OCI-M1 (cell line): ENCODE measurements at places on chromosomes 3 and 15.
A peak's percentile ranks its signal among the peaks of the same experiment; 100 is the strongest.

- no peak for DNase-seq
These were observed 60.2 kb downstream of the CORO2B start for GRCh38 chr15:68638953-68639515.

GRCh38 chr15:68223171-68223570 lies 6.4 kb downstream of the CLN6 start:
- no peak for DNase-seq

- DNase-seq, result no peak
These were observed 36.7 kb downstream of the SMAD3 start for GRCh38 chr15:67101911-67102598.

- no peak for DNase-seq
These were observed 70.1 kb downstream of the NCEH1 start for GRCh38 chr3:172640751-172641150.

- no peak for DNase-seq
These were observed 18.3 kb downstream of the PPARG start for GRCh38 chr3:12307136-12307535.

GRCh38 chr3:189361103-189361835 lies 189.5 kb downstream of the TPRG1 start:
- no peak for DNase-seq

- no peak for DNase-seq
These were observed 121.9 kb downstream of the CHSY1 start for GRCh38 chr15:101129851-101130380.

DNA sequence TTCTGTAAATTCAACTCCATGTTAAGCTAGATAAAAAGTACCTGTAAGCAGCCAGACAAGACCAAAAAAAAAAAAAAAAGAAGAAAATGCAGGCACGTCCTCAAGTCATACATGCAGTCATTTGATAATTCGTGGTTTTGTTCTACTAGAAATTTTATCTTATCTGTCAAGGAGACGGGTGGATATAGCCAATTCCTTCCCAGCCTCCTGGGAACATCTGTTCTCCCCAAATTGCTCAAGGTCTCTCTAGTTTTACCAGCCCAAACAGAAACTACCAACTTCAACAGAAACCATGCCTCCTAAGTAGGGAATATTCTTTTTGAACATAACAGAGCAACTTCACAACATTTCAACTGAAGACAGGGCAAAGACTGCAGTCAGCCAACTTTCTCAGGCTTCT lies 19.5 kb downstream of the RYK start:
- DNase-seq, result peak; percentile 68

DNA sequence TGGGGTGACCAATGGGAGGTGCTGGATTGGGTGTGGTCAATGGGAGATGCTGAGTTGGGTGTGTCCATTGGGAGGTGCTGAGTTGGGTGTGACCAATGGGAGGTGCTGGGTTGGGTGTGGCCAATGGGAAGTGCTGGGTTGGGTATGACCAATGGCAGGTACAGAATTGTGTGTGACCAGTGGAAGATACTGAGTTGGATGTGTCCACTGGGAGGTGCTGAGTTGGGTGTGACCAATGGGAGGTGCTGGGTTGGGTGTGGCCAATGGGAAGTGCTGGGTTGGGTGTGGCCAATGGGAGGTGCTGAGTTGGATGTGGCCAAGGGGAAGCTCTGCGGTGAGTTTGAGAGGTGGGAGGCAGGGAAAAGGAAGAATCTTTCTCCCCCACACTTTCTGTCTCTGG lies 250.0 kb upstream of the PROK2 start:
- peak; percentile 57 for DNase-seq

GRCh38 chr3:171442184-171442583 lies 18.0 kb downstream of the TNIK start:
- no peak for DNase-seq

- DNase-seq, result no peak
These were observed 47.2 kb downstream of the LIMD1 start for GRCh38 chr3:45641756-45642155.

DNA sequence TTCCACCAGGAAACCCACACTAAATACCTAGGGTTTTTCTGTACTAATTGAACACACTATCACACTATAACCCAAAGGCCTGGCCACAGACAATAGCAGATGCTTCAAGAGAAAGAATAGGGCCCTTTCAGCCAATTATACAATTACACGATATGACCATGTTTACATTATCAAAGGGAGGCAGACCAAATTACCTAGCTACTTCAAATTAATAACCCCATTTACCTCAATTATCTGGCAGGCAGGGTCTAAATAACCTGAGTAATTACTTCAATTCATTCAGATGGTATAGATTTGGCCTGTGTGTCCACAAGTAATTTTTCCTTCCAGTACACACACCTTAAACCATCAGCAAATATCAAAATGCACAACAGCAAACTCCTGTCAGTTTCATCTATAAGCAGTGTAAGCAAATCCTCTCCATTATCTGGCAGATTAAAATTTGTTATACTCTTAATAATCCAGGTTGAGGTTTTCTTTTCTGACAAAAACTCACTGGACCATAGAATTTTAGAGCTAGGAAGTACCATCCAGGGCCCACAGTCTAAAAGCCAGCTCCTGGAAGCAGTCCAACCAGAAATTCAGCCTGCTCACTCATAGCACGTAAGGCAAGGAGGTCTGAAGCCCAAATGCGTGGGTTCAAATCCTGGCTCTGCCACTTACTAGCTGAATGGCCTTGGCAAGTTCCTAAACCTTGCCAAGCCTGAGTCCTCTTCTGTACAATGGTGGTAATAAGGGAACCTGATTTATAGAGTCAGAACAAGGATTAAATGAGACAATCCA lies 51.8 kb downstream of the RFTN1 start:
- DNase-seq, result no peak

GRCh38 chr3:184096811-184097383 lies at the start of gene HTR3E:
TSS of gene HTR3E (plus strand) at chr3:184097064. CDS start at chr3:184097530, 466 bp downstream.
- no peak for DNase-seq

- DNase-seq, result peak; percentile 15
These were observed 43.1 kb downstream of the FSTL1 start for GRCh38 chr3:120407508-120408287.

- no peak for DNase-seq
These were observed 13.8 kb upstream of the TXNRD3 start for GRCh38 chr3:126668450-126669401.

- DNase-seq, result peak; percentile 71
These were observed 56.1 kb downstream of the TAFA4 start for GRCh38 chr3:68876112-68876713.

DNA sequence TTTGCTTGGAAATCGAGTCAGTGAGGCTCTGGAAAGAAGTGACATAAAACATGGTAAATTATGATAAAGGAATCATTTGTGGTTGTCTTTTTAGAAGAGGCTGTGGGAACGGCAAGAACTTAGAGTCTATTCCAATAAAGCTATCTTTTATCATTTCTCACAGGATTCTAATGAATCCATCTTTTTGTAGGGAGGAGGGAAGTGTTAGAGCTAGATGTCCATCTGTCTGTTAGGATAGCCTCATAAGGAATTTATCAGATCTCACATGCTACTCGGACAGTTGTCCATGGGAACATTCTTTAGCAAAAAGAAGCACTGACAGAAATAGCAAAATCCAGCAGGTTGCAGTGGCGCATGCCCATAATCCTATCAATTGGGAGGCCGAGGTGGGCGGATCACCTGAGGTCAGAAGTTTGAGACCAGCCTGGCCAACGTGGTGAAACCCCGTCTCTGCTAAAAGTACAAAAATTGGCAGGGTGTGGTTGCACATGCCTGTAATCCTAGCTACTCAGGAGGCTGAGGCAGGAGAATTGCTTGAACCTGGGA lies 37.0 kb downstream of the STARD9 start:
- DNase-seq, result no peak

DNA sequence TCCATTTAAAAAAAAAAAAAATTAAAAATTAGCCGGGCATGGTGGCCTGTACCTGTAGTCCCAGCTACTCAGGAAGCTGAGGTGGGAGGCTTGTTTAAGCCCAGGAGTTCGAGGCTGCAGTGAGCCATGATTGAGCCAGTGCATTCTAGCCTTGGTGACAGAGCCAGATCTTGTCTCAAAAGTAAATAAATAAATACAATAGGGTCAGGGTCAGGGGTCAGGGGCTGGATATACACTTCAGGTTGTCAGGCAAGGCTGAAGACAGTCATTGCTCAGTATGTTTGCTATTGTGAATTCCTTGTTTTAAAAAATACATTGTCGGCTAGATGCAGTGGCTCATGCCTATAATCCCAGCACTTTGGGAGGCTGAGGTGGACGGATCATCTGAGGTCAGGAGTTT lies 8.1 kb upstream of the TKT start:
- DNase-seq, result no peak

DNA sequence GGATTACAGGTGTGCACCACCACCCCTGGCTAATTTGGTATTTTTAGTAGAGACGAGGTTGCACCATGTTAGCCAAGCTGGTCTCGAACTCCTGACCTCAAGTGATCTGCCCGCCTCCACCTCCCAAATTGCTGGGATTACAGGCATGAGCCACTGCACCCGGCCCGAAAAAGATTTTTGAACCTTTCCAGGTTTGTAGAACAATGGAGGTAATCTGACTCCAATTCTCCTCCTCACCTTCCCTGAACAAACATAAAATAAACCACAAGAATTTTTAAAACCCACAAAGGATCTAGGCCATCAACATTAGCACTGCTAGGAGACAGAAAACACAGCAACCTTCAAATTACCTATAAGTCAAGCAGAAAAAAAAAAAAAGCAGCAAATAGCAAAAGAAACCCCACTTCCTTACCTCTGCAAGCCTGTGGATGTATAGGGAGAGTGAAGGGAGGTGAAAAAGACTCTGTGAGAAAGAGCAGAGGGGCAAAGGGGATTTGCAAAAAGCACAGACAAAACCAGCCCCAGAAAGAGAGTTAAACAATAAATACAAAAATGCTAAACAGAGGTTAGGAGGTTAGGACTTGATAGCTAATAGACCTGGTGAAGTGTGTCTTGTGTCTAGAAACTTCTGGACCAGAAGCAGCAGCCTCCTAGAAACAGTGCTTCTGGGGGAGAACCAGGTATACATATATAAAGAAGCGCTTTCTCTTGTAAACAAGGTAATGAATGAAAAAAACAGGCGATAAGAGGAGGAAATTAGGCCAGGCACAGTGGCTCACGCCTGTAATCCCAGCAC lies 32.1 kb downstream of the TFDP2 start:
- DNase-seq, result no peak

DNA sequence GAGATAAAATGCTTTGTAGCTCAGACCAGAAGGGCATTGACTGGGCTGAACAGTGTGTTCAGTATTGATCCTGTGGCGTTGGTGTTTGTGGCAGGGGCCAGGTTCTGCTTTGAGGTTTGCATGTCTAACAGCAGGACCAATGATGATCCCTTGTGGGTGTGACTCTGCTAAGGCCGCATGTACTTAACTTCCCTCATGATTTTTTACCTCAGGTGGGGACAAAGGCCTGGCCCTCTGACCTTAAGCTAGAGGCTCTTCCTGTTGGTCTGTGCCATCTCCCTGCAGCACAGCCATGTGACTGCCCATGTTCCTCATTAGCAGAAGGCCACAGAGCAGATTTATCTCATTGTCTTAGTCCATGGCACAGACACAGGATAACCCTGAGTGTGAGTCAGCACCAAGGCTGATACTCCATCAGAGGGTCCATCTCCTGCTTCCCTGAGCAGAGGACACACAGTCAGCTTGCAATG lies 34.3 kb upstream of the BSN start:
- DNase-seq, result peak; percentile 27

- peak; percentile 9 for DNase-seq
These were observed 352.9 kb downstream of the FHIT start for GRCh38 chr3:60898321-60898720.

GRCh38 chr3:120524171-120524923 lies 71.8 kb upstream of the NDUFB4 start:
- peak; percentile 60 for DNase-seq

- DNase-seq, result no peak
These were observed 351.6 kb downstream of the NSUN3 start for GRCh38 chr3:94414418-94414817.

DNA sequence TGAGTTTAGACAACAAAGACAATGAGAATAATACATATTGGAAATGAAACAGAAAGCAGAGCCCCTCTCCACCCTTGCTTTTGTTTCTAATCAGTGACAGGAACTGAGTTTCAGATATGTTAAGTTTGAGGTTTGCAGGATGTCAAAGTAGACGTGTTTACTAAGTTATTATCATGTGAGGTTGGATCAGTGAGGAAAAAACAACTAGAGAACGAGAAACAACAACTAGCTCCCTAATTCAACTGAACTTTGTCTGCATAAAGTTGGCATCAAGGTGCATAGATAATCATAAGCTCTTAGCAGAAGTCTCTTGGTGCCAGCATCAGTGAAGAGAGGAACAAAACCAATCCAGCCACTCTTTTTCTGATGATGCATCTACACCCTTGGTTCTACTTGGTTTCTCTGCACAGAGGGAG lies 491.1 kb upstream of the NR2F2 start:
- DNase-seq, result peak; percentile 64

- peak; percentile 1 for DNase-seq
These were observed 5.6 kb downstream of the CTXND1 start for GRCh38 chr15:80246425-80246894.

DNA sequence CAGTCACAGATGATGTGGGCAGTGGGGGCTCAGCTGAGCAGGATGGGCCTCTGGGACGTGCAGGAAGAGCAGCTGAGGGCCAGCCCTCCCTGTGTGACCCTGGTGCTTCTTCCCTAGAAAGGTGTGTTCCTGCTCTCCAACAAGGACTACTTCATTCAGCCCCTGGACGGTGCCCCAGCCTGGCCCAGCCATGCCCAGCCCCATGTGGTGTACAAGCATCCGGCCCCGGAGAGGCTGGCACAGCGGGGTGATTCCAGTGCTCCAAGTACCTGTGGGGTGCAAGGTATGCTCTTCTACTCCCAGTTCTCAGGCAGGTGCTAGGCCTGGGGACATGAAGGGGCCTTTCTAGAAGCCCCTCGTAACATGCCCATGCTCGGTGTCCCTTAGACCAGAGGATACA lies 38.3 kb downstream of the SAXO2 start:
- DNase-seq, result no peak

DNA sequence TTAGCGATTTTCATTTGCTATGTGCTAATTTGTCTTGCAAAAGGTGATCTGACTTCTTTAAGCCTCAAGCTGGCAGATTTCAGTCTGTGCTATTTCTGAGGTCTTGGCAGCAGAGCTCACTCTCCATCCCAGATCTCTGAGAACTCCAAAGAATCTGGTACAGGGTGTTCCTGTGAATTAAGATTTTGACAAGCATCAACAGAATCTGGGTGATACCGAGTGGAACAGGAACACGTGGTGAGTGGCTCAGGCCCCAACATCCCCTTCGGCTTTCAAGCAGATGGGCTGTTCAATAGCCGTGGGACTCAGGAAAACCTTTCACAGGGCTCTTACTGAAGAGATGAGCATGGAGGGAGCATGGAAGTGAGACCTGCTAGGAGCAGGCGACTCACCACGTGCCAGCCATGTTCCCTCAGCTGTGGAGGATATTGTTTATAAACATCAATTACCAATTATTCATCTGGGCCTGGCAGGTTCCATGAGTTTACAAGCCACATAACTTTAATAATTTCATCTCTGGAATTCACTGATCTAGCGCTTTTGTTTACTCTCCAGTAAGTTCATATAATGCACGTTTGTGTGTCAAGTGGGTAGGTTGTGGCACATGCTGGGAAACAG lies 103.4 kb upstream of the SELENOK start:
- no peak for DNase-seq

DNA sequence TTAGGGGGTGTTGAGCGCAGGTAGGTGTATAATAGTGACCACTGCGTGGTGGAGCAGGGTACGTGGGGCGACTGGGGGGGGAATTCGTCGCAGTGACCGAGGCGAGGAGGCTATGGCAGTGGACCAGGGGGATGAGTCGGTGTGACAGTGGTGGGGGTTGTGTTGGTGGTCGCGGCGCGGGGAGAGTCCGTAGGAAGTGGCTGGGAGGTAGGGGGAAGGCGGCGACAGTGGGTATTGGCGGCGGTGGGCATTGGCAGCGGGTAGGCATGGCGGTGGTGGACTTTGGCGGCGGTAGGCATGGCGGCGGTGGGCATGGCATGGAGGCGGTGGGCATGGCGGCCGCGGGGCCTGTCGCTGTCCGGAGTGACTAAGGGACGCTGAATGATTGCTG lies 739 bp downstream of the SNRPN start:
- no peak for DNase-seq
